Left forelimb (tissue), 1 donor: ENCODE measurements at places on chromosomes 6 and 20.

GRCh38 chr6:28635547-28636158 lies 110.0 kb downstream of the GPX5 start:
- DNase-seq: no peak

DNA sequence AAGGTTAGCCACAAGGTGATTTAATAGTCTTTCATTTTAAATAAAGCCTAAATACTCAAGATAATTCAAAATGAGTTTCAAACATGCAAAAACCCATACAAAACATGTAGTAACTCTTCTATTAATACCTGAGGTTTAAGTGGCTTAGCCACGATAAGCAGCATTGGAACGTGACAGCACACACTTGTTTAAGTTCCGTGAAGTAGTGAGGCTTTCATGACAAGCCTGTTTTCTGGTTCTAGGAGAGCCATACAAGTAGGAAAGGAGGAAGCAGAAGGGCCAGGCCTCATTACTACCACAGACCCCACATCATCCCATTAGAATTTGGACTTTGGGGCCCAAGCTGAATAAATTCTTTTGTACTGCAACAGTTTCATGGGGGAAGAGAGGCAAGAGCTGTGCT lies 54.3 kb upstream of the PRND start:
- DNase-seq: no peak

DNA sequence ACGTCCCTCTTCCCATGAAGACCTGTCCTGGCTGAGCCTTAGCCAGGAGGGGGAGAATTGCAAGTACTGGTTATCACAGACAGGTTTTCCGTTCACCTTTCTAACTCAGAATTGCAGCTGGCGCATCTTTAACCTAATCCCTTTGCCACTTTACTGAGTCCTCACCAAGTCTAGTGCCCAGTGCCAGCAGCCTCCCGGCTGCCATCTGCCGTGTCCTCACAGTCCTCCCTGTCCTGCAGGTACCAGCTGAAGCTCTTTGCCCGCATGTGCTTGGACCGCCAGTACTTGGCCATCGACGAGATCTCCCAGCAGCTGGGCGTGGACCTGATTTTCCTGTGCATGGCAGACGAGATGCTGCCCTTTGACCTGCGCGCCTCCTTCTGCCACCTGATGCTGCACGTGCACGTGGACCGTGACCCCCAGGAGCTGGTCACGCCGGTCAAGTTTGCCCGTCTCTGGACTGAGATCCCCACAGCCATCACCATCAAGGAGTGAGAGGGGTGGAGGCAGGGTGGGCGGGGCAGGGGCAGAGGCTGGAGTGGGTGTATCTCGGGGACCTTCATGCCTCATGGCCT lies 41.3 kb downstream of the UQCC2 start:
- no peak for DNase-seq

GRCh38 chr20:16397086-16397485 lies 176.2 kb downstream of the KIF16B start:
- peak; percentile 84 for DNase-seq

DNA sequence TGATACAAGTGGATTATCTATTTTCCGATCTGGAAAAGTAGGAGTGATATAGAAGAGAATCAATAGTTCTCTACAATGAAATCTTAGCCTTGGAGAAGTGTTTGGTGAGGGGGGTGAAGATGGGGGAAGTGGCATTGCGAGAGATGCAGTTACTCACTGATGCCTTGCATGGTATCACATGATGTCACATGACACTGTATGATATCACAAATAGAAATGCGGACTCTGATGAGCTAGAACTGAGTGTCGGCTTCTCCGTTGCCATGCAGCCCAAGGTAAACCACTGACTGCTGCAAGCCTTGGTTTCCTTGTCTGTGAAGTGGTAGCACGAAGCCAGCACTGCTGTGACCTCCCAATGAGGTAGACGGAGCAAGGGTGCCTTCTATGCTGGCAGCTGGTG lies 403.3 kb upstream of the AGPAT4 start:
- no peak for DNase-seq

DNA sequence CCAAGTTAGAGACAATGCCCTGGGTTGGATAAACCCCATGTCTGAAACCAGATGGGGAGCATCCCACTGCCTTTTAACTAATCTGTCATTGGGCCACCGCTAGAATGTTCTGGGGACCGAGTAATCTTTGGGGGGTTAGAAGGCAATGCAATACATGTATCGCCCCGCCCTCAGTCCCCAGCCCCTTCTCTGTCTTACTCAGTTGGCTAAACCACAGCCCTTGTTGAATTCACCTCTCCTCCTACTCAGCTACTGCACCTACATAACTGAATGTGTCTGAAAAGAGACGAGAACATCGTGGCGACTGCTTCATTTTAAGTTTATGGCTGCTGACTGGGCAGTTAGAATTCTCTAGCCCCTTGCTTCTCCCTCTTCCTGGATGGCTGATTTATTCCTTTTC lies 15.1 kb upstream of the CCR6 start:
- DNase-seq: no peak

GRCh38 chr20:32072168-32072750 lies 20.2 kb downstream of the HCK start:
- no peak for DNase-seq

GRCh38 chr20:44969300-44969894 lies 3.1 kb downstream of the STK4 start:
- DNase-seq: no peak

DNA sequence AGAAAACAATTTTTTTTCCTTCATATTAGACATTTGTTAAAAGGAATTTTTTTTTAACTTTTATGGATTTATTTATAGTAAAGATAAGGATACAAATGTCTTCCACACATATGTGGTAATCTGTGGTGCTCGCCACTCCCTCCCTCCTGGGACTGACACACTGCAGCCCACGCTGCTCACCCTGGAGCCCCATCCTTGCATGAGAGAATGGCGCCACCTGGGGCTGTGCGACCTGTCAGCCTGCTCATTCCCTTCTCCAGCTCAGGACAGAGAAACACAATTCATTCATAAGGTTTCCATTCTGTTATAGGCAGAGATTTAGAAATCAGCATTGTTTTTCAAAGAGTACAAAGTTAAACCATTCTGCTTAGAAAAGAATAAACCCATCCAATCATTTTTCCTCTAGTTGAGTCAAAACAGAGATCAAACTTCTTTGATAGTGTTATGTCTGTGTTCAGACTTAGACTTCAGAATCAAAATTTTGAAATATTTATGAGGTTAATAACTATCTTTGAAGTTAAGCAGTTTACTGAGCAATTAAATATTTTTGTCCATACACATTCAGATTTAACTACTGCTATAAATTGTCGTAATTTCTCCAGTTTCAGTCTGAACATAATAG lies 42.8 kb upstream of the DYNLRB1 start:
- no peak for DNase-seq

- no peak for DNase-seq
Measured at GRCh38 chr20:50484271-50484976, 25.8 kb upstream of the PTPN1 start.

- DNase-seq: no peak
Measured at GRCh38 chr6:169935861-169936260, 184.4 kb downstream of the ERMARD start.

DNA sequence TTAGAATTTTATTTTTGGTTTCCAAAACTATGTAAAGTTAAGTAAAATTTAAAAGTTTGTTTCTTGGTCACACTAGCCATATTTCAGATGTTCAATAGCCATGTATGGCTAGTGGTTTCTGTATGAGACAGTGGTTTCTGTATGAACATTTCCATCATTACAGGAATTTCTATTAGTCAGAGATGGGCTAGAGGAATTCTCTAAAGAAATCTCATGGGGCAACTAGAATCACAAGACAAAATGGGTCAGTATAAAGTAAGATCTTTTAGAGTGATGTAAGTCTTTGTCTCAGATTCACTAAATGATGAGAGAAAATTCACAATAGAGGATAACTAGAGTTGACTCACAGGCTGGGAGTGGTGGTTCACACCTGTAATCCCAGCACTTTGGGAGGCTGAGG lies 149.0 kb downstream of the FUT9 start:
- no peak for DNase-seq

DNA sequence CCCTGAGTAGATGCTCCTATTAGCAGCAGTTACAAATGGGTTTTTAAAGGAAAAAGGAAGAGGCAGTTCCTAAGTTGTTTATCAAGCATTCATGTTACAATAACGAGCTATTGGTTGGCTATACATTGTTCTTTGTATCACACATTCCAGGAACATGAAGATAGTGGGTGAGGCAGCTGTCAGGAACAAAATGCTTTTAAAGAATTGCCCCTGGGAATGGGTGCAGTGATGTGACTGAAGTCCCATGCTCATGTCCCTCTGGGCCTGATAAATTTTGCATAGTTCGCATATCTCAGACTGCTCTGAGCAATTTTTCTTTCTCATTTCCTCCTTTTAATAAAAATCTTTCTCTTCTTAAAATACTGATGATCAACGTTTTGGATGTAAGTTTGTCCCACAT lies 3.7 kb downstream of the ENPP1 start:
- DNase-seq: no peak

DNA sequence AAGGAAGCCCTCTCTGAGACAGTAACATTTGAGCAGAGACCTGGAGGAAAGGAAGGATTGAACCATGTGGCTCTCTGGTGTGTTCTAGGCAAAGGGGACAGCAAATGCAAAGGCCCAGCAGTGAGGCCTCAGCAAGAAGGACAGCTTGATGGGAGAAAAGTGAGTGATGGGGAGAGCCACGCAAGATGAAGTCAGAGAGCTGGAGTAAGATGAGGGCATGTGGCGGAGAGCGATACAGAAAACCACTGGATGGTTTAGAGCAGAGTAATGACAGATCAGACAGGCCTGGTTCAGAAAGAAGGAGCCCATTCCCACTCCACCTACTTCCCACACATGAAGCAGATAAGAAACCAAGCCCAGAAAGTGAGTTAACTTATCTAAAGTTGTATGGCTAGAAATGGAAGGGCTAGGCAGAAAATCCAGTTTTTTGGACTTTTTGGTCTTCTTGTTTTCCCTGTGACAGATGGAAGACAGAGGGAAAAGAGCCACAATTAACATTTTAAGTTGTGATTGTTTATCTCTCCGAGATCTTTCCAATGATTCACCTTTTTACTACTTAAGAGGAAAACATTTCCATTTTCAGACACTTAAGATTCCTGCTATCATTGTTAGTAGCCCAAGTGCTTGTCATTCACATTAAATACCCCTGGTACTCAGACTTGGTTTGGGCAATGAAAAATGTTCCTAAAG lies 723 bp upstream of the SNPH start:
- no peak for DNase-seq

- no peak for DNase-seq
Measured at GRCh38 chr20:37602634-37603033, 75.0 kb upstream of the BLCAP start.

DNA sequence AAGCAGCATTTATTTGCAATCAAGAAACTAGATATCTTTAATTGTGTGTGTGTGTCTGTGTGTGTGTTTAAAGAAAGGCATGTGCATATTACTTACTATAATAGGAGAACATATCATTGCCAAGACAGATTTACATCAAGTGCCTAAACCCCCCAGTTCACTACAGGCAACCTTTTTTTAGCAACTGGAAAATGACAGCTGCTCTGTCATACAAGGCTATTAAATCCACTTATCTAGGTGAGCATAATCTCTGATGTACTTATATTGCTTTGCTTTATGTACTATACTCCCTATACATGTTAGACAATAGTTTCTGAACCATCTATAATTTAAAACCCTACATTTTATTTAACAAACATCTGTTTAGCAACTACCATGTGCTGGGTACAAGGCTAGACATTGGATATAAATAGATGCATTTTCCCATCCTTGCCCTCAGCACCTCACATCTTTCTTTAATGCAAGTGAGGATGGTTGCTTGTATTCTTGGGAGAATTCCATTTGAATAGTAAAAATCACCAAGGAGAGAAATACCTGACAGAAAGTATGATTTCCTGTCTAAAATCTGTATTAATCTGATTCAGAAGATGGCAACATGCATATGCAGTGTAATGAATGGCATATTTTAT lies 398.3 kb downstream of the LAMA2 start:
- no peak for DNase-seq

- no peak for DNase-seq
Measured at GRCh38 chr6:150539568-150539967, 60.1 kb upstream of the PLEKHG1 start.

GRCh38 chr6:36856277-36856676 lies 17.0 kb upstream of the CPNE5 start:
- no peak for DNase-seq

GRCh38 chr20:53331151-53331973 lies 262.3 kb downstream of the ZNF217 start:
- no peak for DNase-seq

DNA sequence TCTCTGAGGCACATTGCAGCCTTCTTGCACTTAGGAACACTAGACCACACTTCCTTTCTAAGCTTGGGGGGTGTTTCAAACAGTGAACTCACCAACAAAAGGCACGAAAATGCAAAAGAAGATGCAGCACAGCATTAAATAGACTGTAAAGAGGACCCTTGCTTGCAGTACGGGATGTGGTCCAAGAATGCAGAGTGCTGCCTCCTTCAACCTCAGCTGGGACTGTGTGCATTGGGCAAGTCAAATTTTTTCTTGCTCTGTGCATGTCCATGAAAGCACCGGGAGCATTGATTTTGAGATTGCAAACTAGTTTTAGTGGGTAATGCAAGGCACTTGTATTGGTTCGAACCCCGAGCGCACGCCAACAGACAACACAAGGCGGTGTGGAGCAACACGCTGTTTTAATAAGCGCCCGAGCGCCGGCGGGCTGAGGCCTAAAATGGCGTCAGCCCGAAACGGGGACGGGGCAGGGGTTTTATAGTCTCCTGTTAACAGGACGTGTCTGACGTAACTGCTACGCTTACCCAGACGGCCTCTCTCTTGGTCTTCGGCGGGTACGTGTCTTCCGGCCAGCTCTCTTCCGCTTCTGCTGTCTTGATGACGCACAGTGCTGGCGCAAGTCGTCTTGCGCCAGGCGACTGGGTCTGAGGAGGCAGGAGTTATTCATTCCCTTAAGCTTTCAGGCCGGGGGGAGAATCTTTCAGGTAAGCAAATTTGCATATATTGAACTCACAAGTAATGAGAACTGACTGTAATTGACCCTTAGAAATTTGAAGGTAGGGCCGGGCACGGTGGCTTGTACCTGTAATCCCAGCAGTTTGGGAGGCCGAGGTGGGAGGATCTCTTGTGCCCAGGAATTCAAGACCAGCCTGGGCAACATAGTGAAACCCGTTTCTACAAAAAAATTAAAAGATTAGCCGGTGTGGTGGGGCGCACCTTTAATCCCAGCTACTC lies 18.7 kb upstream of the ZFP64 start:
- no peak for DNase-seq
